ENCODE measurements at places on chromosomes 3 and 15. TPM values are rescaled to one million over a fixed set of nuclear protein-coding genes. Genes with fewer than 3 reads are reported as not detected.
A peak's percentile ranks its signal among the peaks of the same experiment; 100 is the strongest.

The SAXO2 gene
- total RNA-seq = 6.6 TPM

The CHRNA5 gene
- total RNA-seq = 9.1 TPM

The RARRES1 gene
- not detected for total RNA-seq

The TMEM266 gene
- total RNA-seq = not detected

- DNase-seq = no peak
Observed at GRCh38 chr3:184561913-184562877, 610 bp downstream of the EPHB3 start.

GRCh38 chr3:64216274-64217147 is 8.8 kb downstream of the PRICKLE2 start:
- no peak for DNase-seq

DNA sequence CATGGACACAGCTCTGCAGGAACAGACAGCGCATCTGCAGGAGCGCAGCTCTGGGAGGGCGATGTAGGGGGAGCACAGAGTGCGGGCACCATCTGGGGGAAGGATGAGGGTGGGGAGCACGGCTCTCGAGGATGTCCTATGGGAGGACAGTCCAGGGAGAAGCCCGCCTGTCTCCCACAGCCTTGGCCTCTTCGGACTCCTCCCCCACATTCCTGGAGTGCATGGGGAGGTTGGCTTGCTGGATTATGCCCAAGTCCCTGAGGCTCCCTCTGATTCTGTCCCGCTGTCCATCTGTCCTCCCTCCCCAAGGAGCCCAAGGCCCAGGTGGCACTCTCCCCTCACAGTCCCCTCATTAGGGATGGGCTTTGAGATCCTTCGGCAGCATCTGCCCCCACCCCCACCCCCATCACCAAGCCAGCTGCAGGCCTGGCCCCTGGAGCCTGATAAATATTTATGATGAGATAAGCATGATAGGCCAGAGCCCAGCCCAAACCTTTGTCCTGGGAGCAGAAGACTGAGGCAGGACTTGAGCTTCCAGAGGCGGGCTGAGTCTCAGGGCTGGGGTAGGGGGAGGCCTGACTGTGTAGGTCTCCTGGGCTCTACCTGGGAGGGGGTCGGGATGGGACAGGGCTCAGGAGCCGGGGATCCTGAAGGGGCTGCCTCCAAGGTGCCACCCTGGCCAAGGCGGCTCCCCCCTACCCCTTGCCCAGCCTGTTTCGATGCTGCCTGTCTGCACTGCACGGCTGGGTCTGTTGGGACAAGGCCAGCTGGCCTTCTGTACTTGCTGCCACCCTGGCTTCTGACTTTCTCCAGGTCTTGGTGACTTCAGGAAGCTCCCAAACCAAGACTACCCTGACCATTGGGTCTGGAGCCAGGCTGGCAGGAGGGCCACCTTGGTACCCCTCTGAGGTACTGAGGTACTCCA is 28.6 kb upstream of the SEMA3F start:
- no peak for DNase-seq

DNA sequence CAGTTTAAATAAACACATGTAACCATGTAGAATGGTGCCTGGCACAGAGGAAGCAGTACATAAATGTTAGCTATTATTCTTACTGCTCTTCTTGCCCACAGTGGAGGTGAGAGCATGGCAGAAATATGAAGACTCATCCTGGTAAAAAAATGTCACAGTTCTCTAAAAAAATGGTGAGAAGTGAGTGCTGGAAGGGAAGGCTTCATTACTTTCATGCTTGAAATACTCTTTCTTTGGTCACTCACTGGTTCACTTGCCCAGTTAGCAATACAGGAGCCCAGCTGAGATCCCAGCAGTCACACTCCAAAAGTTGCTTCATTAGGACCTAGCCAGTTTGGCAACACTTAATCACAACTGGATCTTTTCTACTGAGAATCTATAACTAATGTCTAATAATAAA is 1017.2 kb downstream of the TUSC7 start:
- no peak for DNase-seq

DNA sequence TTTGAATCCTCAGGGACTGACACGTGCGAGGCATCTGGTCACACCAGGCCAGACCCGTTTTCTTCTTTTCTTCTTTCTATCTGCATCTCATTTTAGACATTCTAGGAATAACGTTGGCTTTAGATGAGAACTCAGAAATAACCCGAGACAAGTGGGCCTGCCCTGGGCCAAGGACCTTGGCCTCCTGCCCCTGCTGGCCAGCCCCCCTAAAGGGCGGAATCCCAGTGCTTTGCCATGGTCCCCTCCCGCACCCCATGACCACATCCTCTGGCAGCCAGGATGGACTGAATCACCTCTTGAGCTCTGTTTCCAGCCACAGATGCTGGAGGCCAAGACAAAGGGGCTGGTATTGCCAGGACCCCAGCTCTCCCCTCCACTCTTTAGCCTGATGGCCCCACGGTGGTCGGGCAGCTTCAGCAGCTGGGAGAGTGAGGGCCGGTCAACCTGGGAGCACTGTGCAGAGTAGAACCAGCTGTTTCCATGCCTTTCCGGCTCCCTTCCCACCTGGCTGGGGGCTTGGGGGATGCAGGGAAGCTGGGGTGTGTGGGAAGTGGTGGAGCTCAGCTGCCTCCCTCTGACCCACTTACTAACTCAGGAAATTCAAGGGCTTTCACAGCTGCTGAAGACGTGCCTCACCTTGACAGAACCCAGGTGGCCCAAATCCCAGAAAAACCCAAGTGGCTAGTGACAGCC is 190.9 kb downstream of the FAM43A start:
- DNase-seq = no peak

GRCh38 chr3:183536238-183536880 is 19.1 kb downstream of the KLHL6 start:
- DNase-seq = peak; percentile 93

DNA sequence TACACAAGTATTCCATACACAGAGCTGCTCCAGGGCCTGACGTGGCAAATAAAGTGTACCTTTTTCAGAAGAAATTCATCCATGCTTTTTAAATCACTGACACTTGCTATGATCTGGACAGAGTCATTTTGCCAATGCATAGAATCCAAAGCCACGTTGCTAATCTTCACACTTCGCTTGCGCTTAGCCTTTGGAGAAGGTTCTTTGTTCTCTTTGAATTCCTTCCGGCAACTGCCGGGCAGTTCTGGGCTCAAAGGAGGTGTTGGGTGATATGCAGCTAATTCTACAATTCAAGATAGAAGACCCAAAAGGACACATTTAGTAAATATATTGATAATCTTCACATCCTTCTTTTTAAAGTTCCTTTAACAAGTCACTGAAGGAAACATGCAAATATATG is 69.9 kb downstream of the NR2E3 start:
- DNase-seq = no peak

DNA sequence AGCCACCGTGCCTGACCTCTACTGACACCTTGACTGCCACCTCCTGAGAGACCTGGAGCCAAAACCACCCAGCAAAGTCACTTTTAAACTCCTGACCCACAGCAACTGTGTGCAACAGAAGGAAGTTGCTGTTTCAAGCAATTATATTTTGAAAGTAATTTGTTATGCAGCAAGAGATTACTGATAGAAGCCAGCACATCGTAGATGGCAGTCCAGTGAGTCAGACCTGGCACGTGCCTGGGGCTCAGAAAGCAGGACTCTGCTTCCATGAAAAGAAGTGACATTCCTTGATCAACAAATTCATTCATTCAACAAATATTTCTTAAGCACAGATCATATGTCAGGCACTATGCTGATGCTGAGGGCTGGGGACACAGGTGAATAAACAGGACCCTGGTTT is 5.7 kb upstream of the CSPG4 start:
- no peak for DNase-seq

GRCh38 chr15:45594319-45594718 is 7.1 kb downstream of the BLOC1S6 start:
- DNase-seq = no peak

DNA sequence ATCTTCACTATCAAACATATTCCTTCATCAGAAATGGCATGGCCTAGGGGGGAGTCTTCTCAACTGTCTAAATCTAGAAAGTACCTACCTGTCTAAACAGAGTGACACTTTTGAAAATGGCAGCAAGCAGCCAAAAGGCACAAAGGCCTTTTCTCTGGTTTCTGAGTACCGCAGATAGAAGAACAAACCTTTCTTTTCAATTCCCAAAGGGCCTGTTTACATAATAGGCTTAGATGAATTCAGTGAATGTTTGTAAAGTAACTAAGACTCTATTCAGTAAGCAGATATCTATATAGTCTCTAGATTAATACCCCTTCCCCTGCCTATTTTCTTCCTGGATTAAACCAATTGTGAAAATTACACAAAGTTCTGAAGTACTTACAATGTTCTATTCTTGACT is 7.1 kb downstream of the MYEF2 start:
- DNase-seq = no peak

GRCh38 chr15:67050062-67050461 is 15.3 kb upstream of the SMAD3 start:
- DNase-seq = no peak
